ENCODE measurements at places on chromosomes 2 and 18.

GRCh38 chr18:9828506-9829396 lies 57.0 kb upstream of the TXNDC2 start:
- DNase-seq = peak; percentile 50

DNA sequence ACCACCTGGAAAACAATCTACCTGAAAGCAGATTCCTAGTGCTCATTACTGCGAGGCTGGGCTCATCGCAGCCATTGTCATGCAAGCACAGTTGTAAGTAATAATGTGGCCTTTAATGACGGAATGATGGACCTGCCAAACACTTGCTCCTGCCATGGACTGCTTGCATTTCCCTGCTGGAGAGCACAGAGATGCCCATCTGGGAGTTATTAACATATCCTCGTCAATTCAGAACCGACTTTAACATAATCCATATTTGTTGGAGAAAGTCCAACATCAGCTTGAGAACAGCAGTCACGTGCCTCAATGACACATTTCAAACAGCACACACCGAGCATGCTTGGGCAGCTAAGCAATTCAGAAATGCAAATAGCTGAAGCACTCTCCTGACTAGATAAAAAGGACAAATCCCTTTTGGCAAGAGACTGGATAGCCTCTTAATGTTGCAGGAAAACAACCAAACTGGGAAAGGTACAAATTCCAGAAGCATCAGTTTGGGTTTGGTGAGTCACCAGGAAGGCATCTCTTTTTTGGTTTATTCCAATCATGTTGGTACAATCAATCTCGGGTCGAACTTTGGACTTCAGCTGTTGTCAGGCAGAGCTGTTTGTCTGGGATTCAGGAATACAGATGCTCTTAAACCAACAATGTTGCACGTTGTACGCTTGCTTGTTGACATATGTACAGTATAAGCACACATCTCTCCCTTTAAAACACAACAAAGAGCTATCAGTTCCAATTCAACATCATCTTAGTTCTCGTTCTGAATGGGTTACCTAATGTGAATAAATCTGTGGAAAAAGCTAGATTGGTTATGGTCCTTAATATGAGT lies 395.8 kb downstream of the LNPK start:
- peak; percentile 22 for DNase-seq

DNA sequence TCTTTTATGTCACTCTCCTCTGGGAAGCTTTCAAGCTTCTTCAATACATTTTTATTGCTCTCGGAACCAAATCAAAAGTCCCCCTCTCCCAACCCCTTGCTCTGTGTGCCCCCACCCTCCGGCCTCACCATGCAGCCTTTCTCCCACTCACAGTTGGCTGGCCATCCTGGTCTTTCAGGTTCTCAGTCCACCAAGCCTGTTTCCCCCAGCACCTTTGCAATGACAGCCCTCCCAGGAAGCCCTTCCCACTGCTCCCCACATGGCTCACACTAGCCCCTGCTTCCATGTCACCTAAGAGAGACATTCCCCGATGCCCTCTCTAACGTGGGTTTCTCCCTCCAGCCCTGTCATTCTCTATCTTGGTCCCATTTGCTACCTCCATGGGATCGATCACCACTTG lies 266.6 kb downstream of the SRBD1 start:
- DNase-seq = no peak

- DNase-seq = no peak
Observed at GRCh38 chr2:9373047-9373446, 50.3 kb downstream of the ITGB1BP1 start.

DNA sequence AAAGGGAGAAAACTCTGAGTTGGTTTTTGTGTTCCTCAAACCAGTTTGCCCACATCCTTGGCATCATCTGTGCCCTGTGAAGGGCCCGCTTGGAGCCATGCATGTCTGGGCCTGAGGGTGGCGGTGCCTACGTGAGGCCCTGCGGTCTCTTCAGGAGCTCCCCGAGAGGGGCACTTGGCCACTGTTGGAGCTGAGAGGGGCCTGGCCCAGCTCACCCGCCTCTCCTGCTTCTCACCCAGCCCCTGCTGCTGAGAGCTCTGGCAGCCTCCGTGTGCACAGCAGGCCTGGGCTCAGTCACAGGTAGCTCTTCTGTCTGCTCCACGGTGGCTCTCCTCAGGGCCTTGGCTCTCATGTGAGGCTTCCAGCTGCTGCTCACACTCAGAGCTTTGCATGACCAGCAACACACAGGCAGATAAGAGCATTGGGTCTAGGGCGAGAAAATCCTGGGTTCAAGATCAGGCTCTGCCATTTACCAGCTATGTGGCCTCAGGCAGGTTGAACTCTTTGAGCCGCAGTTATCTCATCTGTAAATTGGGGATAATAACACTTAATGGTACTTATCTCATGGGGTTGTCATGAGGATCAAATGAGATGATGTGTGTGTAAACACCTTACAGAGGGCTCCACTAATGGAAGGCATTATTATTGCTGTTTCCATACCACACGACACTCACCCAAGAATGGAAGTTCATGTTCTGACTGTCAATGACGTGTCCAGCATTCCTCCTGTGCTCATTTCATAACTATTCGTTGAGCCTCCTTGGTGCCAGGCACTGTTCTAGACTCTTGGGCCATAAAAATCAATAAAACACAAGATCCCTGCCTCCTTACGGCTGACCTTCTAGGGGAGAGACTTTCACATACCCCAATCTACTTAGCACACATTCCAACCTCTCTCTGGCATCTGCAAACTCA lies 41.6 kb upstream of the PLB1 start:
- no peak for DNase-seq

DNA sequence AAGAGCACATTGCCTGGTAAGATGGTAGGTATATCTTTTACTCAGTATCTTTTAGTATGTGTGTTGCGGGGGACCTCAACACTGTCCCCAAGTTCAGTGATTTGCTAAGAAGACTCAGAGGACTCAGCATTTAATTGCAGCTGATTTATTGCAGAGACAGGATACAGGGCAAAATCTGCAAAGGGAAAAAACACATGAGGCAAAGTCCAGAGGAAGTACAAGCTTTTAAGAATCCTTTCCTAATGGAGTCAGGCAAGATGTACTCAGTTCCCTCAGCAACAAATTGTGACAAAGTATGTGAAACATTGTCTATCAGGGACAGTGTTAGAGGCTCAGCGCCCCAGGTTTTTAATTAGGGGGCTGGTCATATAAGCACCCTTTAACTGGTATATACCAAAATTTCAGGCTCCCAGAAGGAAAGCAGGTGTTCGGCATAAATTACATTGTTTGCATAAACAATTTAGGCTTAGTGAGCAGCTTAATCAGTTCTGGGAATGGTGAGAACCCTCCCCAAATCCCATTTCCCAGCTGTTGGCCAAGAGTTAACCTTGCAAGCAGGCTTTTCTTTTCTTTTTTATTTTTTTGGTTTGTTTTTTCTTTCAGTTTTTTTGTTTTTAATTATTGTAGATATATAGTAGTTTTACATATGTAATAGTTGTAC lies 41.7 kb downstream of the RAB3GAP1 start:
- DNase-seq = peak; percentile 17

GRCh38 chr18:37396971-37397720 lies 168.5 kb downstream of the CELF4 start:
- DNase-seq = no peak

GRCh38 chr18:66826211-66826610 lies 222.3 kb upstream of the CDH19 start:
- no peak for DNase-seq

GRCh38 chr18:67302043-67302442 lies 214.5 kb downstream of the DSEL start:
- DNase-seq = no peak

GRCh38 chr2:26075173-26075572 lies 41.3 kb downstream of the RAB10 start:
- DNase-seq = no peak

DNA sequence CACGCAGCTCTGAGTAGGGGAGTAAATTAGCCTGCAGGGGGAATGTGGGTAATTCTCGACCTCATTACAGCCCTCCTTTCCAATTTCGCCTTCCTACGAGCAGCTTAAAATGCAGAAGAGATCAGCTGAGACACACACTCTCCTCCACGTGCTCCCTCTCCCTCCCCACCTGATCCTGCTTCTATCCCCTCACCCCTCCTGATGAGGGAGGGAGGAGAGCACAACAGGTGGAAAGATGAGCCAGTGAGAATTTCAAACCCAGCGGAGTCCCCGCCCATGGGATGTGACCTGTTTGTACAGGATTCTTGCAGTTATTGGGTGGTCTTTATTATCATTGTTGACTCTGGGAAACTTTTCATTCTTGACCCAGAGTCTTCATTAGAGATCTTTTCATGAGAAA lies 35.5 kb downstream of the DDX18 start:
- DNase-seq = no peak

- DNase-seq = peak; percentile 45
Observed at GRCh38 chr2:215833531-215834162, 179.7 kb downstream of the MREG start.

All from HT-29 (cell line).